EH (cell line): ENCODE measurements at places on chromosomes 4 and X.
A peak's percentile ranks its signal among the peaks of the same experiment; 100 is the strongest.

DNA sequence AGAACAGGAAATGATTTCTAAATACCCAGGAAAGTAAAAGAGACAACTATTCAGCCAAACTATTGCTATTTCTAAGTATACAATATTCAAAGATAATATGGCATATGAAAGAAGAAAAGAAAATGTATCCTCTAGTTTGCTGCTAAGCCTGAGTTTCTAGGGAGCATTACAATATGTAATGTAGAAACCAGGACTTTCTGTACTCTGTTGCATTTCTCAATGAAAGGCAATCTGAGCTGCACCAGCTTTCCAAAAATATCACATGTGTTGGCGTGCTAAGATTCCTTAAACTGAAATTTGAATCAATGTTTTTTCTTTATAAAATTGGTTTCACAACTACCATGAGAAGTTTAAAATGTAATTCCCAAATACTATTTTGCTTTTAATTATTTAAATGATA, 129.6 kb downstream of the ANK2 start:
- DNase-seq: no peak

- peak; percentile 73 for DNase-seq
Observed at GRCh38 chrX:10414862-10415261, 205.5 kb downstream of the MID1 start.

DNA sequence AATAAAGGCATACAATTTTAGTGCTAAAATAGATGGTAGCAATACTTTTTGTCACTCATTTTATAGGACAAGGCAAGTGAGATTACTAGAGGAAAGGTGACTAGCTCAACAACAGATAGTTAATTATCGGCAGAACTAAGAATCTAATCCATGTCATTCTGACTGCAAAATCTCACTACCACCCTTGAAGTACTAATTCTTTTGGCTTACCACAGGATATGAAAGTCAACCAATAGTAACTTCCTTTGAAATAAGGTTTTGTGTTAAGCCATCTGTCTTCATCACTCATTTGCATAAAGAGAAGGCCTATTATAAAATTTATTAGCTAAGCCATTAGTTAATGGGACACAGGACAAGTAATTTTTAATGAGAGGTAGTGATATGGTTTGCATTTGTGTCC, 25.3 kb upstream of the ZMAT1 start:
- no peak for DNase-seq

- no peak for DNase-seq
Observed at GRCh38 chrX:42420426-42420825, 357.5 kb downstream of the PPP1R2C start.

- peak; percentile 79 for DNase-seq
Observed at GRCh38 chrX:17412692-17413091, 37.7 kb downstream of the NHS start.

DNA sequence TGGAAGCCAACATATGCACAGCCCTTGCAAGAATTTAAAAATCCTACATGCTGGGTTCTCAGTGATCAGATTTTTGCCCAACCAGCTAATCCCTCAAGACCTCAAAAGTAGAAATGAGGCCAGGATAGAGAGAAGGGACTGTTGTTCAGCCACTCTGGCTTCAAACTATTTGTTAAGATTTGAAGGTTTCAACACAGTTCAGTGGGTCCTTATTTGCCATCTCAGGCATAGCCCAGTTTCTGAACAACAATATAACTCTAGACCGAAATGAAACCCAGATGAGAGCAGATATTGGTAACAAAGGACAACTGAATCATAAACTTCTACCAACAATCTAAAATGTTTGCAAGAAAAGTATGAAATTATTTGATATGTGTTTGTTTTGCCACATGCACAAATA, 237.3 kb downstream of the NR3C2 start:
- no peak for DNase-seq

DNA sequence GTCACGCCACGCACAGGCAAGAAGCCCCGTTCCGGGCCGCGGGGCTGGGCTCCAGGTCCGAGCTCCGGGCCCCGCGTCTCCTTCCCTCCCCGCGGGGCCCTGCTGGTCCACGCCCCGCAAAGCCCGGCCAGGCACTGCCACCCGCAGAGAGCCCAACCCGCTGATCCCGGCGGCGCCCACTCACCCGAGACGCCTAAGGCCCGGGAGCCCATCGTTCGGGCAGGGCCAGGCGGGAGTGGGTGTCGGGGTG, 870 bp downstream of the PDZD4 start:
- DNase-seq: no peak

DNA sequence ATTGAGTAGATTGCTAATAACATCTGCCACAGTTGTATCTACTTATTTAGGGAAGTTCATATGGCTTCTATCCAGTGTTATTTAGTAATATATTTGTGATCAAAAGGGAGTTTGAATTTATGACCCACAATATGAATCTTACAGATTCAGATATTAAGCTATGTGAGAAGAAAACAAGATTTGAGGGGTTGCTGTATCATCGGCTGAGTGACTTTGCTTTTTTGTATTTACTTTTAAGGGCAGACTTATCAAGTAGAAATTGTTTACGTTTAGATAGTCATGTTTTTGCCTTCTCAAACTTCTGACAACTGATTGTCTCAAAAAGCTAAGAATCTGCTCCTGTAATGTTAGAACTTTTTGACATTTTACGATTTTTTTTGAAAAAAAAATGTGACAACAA, 17.2 kb upstream of the DCK start:
- no peak for DNase-seq

GRCh38 chr4:24488399-24489164, 95.8 kb downstream of the DHX15 start:
- peak; percentile 69 for DNase-seq

DNA sequence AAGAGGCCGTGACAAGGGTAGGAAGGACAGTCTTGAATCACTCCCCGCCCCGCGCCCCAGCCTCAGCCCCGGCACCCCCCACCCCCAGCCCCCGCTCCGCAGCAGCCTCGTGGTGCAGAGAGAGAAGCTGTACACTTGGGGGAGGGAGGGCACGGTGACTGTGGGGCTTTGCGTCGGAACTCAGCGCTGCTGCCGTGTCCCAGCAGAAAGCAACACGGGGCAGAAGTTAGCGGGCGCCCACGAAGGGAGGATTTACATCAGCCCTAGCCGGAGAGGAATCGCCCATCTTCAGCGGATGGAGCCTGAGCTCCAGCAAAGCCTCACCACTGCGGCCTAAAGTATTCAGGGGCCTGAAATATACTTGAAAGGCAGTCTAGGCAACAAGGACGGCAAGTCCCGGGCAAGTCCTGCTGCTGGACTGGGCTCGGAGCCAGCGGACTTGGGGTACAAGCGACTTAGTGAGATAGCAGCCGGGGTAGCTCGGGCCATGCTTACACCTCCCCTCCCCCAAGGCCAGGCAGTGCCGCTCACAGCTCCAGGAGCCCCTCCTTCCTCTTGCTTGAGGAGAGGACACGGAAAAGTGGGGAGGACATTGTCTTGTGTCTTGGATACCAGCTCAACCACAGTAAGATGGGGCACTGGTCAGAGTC, 18.5 kb upstream of the OPN1LW start:
- no peak for DNase-seq

GRCh38 chrX:76454456-76454927, 27.0 kb downstream of the MAGEE1 start:
- peak; percentile 33 for DNase-seq

DNA sequence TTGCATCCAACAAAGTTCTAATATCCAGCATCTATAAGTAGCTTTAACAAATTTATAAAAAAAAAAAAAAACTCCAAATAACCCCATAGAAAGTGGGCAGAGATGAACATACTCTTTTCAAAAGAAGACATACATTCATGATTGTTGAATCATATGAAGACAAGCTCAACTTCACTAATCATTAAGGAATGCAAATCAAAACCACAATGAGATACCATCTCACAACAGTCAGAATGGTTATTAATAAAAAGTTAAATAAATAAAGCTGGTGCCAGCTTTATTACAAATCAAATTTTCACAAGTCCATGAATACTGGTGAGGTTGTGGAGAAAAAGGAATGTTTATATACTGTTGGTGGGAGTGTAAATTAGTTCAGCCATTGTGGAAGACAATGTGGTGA, 592.0 kb downstream of the IQCM start:
- peak; percentile 66 for DNase-seq

DNA sequence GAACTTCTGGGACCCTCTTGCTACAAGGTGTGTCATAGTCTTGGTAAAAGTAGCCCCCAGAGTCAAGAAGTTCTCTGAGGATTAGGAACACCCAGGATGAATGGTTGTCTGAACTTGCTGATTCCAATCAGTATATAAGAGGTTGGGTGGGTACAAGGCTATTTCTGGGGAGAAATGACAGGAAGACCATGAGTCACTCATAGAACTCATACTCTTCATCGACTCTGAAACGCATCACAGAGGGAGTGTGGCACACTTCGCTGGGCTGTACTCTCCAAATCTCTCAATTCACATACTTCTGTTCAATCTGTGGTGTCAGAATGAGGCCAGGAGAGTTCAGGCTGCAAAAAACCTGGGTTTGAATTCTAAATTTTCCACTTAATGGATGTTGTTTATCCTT, 193.2 kb upstream of the LEF1 start:
- peak; percentile 17 for DNase-seq

DNA sequence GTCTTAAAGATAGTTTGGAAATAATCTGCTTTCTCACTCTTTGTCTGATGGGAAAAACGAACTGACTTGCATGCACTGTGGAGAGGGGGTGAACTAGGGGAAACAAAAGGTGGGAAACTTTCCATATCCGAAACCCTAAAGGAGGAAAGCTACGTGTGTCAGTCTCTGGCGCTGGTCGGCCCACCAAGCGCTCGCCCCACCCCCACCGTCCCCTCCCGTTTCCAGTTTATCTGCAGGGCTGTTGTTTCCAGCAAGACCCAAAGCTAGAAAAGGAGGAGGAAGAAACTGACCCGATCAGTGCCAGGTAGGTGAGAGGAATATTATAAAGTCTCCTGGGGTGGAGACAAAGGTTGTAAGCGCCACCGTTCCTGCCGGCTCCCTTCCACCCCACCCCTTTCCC, 552 bp downstream of the TCEAL9 start:
- DNase-seq: peak; percentile 23

GRCh38 chr4:75338352-75338880, 175.8 kb downstream of the RCHY1 start:
- no peak for DNase-seq

GRCh38 chrX:78048052-78048451, 56.0 kb upstream of the PGK1 start:
- no peak for DNase-seq

DNA sequence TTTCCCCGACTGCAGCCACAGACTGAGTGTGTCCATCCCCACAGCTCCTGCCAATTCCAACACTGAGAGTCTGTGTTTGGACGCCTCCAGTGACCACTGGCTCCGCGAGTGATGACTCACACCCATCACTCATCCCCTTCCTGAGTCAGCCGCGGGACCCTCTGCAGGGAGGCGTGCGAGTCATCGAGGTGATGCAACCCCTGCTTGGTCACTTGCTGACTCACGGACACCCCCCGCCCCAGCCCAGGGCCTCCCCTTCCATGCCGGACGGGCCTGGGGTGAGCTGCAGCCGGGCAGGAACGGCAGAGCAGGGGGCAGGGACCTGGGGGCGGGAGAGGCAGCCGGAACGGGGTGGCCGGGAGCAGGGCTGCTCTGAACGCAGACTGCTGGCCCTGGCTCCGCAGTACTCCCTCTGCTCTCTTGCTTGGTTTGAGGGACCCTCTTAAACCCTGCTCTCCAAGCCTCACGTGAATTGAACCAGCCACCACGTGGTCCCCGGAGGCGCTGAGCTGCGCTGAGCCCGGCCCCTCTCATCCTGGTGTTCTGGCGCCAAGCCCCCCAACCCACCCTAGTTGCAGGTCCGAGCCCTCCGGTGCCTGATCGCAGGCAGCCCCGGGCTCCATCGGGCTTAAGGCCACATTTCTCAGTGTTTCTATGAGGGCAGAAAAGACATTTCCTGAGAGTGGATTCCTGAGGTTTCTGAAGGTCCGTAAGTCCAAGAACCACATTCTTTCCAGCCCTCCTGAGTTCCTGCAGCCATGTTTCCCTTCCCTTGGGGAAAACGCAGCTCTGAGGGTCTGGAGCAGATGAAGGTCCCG, 32.4 kb downstream of the FGFRL1 start:
- DNase-seq: peak; percentile 100

DNA sequence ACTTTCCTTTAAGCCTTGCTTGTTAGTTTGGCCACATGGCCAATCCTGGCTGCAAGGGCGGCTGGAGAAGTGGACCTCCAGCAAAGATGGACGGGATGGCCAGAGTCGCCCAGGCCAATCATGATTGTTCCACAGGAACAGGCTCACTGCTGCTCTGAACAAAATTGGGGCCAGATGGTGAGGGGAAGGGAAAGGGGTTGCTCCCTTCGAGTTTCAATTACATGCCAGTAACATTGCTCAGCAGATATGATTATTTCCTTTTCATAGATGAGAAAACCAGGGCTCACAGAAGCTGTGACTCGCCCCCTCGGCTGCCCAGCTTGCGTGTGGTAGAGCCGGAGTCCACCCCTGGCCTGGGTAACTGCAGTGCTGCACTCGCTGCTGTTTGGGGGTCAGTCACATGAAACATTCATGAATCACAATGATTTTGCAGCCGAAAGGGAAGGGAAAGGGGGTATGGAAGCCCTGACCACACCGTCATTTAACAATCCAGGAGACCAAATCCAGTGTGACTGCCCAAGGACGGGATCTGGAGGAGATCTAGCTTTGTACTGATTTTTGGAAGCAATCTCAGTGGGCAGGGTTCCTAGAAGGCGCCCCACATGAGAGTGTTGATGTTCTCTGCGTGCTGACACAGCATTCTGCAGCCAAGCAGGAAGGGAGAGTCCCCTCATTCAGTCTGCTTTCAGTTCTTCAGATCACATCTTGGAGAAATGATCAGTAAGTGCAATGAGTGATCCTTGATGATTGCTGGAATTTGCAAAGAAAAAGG, 77.3 kb upstream of the MSX1 start:
- DNase-seq: peak; percentile 84

DNA sequence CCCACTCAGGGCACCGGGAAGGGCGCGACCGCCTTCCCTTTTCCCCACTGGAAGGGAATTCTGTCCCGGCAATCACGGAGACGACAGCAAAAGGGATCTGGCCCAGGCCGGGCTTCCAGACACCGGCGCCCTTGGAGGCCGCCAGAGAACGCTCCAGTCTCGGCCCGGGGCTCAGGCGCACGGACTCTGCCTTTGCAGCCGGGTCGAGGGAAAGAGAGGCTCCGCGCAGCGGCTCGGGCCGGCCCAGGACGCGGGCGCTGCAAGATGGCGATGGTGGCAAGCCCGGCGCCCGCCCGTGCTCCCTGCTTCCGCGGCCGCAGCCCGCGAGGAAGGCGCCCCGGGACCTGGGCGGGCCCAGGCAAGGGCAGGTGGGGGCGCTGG, 1.1 kb downstream of the CTBP1 start:
- DNase-seq: no peak

GRCh38 chrX:15985937-15986336, 131.3 kb upstream of the AP1S2 start:
- DNase-seq: no peak

DNA sequence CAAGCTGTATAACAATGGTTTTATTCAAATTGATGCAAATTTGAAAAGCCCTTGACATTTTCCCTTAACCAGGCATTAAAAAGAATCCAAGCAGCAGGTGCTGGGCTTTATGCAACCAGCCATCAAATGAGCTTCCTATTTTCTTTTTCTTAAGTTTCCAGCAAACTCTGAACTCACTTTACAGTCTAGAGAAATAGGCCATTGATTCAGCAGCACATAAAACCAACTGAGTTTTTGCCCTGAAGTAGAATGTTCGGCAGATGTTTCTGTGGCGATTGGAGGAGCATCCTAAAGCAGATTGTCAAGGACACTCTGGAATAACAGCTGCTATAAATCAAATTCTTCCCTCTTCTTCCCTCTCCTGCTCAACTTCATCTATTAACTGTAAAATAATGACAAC, 582.8 kb upstream of the CPEB2 start:
- DNase-seq: no peak
